GM12892 (cell line): ENCODE measurements at places on chromosomes 1 and 21.
A peak's percentile ranks its signal among the peaks of the same experiment; 100 is the strongest.

- DNase-seq = no peak
These were observed 24.3 kb upstream of the TRIM17 start for GRCh38 chr1:228440761-228441500.

DNA sequence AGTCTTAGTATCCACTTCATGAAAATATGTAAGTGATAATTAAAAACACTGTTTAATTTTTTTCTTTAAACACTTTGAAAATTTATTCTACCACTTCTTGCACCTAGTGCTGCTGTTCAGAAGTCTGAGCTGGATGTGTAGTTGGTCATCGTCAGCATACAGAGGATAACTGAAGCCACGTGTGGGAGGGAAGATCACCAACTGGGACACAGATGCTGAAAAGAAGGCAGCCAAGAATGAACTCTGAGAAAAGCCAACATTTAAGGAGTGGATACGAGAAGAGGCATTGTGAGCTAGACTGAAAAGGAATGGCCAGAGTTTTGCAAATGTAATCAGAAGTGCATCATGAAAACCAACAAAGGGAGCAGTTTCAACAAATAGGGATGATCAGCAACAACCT lies 24.6 kb upstream of the CLCA4 start:
- no peak for DNase-seq

DNA sequence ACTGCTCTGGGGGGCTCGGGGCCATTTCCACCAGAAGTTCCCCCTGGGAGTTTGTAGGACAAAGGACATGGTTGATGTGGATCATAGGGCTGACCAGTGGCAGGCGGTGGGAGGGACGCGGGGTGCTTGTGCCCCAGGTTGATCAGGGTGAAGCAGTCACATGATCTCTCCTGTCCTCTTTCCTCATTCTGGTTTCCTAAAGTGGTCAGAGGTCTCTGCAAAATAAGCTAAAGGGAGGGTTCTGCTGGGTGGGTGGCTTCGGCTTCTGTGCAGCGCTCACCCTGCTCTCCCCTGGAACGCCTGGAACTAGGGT lies 9.2 kb downstream of the PDXK start:
- DNase-seq = no peak

DNA sequence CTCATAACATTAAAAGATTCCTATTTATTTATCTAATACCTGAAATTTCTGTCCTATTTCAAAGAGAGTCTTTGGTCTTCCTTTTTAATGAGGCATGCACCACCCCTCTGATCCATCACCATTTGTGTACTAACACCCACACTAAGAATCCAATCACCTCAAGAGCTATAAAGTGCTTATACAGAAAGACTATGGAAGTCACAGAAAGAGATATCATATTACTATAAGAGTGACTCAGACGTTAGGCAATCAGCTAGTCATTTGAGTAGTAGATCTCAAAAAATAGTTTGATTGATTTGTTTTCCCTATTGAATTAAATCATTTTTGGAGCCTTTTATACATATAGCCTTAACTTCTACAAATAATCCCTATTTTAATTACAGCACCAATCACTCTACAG lies 46.1 kb downstream of the NME7 start:
- DNase-seq = no peak

DNA sequence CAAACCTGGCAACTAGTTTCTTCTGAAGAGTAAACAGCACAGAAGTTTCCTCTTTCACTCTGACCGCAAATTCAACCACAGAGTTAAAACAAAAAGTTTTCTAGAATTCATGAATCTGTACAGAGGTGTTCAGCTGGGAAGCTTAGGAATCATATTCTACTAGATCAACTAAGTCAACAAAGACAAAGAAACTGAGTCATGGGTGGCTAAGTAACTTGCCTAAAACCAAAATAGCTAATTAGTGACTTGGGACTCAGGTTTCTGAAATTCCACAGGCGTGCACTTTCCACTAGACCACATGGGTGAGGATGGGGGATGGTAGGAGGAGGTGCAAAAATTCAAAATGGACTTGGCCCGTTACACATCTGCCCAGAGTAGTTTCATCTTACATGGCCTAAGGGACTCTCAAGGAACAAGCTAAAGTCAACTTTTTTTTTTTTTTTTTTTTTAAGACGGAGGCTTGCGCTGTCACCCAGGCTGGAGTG lies 25.8 kb downstream of the PTPN14 start:
- no peak for DNase-seq

DNA sequence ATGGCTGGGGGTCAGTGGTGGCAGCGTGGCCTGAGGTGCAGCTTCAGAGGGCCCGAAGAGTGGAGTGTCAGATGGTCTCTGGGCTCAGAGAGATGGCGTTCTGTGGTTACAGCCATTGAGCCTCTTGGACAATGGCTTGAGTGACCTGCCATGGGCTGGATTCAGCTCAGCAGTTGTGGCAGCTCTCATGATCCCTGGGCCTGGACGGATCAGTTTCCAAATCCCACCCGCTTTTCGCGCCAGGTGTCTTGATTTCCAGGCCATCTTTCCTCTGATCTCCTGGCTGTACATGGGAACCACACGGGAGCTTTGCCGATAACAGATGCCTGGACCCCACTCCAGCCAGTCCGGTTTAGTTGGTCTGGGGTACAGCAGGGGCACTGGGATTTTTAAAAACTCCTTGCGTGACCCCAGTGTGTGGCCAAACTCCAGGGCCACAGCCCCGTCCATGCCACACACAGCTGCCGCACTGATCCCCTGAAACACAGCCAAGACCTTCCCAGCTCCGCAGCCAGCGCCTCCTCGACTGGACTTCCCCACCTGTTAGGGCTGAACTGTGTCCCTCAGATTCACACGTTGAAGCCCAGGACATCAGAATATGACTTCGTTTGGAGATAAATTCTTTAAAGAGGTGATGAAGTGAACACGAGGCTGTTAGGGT lies 67.9 kb downstream of the ATP5PO start:
- no peak for DNase-seq

- DNase-seq = no peak
These were observed 113.5 kb downstream of the OMA1 start for GRCh38 chr1:58432851-58433668.

- DNase-seq = no peak
These were observed 42.1 kb downstream of the CAMK2N1 start for GRCh38 chr1:20443703-20444586.

DNA sequence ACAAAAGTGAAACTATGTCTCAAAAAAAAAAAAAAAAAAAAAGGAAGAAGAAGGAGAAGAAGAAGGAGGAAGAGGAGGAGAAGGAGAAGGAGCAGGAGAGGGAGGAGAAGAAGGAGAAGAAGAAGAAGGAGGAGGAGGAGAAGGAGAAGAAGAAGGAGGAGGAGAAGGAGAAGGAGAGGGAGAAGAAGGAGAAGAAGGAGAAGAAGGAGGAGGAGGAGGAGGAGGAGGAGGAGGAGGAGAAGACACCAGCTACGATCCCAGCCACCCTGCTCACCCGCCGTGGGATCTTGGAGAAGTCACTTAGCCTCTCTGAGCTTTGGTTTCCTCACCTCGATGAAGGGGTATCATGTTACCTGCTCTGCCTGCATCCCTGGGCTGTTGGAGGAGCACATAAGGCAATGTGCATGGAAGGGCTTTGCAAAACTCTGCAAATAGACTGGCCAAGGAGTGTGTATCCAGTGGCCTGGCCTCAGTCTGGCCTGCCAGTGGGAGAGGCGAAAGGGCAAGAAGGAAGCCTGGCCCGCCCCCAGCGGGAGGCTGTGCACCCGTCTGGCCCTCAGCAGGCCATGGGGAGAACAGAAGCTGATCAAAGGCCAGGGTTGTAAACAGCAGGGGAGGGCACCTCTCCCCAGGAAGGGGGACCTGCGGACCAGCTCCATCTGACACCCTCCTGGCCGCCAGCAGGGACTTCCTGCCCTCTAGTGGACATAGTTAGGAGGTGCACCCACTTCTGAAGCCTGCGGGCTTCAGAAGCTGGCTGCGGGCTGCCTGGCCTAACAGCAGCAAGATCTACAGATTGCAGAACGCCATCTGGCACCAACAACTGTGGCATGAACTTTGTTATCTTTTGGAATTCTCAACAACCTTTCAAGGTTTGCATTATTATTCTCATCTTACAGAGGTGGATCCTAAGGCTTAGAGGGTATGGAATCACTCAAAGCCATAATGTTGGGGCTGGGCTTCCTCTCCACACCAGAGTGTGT lies 19.2 kb upstream of the CDK18 start:
- peak; percentile 92 for DNase-seq

DNA sequence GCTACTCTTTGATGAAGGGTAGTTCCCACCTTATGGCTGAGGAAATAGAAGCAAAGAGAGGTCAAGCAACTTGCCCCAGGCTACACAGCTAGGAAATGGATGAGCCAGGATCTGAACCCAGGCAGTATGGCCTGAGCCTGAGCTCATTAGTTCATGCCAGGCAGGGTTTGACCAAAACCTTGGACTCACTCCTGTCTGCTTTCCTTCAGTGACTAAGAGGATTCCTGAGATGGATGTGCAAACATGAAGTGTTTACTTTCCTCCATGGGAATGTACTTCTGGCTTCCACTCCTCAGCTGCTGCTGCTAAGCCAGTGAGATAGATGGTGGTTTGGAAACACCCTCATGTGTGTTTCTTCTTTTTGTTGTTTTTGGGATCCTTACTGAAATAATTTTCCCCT lies 35.1 kb upstream of the ERRFI1 start:
- no peak for DNase-seq

GRCh38 chr21:41730367-41730765 lies 36.5 kb downstream of the RIPK4 start:
- DNase-seq = no peak

DNA sequence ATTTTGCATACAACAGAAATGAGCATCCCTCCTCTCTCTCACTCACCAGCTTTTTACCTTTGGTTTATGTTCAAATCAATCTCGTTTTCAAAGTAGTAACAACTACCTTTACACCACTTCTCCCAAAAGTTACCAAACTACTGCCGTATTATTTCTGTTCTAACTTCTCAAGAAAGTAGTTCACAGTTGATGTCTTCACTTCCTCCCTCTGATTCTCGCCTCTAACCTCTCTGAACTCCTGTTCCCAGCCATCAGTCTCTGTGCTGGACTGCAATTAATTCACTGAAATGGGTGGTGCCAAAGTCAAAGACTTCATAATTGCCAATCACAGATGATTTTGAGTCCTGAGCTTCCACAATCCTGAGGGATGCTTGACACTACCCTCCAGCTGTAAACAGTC lies 54.0 kb downstream of the ZNF281 start:
- no peak for DNase-seq

DNA sequence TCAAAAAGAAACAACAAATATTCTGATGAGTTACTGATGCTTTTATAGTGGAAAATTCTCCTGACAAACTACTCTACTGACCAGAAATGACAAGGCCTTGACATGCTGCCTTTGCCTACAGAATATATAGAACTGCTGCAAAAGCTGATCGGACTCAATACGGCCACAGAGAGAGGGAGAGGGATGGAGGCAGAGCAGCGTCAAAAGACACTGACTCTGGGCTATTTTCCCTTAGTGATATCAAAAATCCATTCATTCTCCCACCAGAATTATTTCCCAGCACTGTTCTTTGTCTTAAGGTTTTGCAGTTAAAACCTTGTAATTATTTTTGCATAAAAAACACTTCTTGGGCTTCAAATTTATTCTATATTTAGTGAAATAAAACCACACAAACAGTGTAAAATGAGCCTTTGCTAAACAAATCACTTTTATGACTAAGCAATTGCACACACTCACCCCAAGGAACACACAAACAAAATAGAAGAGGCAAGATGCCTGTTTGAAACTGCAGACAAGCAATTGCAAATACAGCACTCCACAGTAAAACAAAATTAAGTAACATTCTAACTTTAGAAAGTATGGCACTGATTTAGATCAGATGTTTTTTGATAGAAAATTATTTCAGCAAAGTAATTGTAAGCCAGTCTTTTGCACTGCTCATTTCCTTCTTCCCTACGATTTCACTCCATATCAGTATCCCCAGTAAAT lies 1036.4 kb downstream of the ADGRL2 start:
- no peak for DNase-seq

DNA sequence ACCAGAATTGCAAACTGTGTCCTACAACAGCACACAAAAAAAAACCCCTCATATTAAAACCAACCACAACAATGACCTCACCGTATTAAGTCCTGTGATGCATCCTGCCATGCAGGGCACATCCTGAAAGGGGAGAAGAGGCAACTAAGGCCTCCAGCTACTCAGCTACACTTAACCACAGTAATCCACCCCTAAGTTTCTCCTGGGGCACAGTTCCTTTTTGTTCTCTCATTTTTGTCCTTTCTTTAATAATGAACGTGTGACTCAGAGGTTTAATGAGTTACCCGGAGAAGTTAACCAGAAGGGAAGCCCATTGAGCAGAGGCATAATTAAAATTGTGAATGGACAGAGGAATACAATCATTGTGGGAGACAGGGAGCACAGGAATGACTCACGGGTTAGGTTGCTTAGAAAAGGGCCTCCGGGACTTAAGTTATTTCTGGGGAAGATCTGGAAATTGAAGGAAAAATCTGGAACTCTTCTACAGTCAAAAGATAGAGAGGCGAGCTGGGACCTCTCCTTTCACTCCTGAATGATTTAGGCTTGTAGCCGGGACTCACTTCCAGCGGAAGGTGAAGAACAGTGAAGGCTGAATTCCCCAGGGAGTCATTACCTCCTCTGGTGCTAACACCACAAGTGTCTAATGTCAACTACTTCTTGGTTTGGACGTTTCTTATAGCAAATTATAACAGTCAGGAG lies 36.9 kb upstream of the HIVEP3 start:
- no peak for DNase-seq

DNA sequence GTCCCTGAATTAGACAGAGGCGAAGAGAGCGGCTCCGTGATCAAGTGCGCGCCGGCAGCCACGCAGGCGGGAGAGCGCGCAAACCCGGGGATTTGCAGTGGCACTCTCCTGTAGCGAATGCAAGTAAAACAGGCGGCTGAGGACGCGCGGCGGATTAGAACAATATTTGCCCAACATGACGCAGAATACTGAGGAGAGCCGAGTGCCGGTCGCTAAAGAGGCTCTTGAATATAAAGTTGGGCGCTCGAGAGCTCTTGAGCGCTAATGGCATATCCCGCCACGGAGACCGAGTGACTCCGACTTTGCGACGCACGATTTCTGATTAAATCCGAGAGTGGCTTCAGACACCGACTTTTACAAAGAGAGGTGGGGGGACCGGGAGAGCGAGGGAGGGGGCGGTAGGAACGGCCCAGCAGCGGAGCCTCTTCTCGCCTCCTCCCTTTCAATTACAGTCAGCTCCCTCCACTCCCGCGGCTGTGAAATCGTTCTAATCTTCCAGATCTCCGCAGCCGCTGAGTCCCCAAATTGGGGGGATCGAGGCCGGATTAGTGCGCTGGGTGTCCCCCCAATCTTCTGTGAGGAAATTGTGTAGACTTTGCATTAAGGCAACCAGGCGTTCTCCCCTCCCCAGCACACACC lies 2.3 kb downstream of the PAX7 start:
- DNase-seq = no peak

DNA sequence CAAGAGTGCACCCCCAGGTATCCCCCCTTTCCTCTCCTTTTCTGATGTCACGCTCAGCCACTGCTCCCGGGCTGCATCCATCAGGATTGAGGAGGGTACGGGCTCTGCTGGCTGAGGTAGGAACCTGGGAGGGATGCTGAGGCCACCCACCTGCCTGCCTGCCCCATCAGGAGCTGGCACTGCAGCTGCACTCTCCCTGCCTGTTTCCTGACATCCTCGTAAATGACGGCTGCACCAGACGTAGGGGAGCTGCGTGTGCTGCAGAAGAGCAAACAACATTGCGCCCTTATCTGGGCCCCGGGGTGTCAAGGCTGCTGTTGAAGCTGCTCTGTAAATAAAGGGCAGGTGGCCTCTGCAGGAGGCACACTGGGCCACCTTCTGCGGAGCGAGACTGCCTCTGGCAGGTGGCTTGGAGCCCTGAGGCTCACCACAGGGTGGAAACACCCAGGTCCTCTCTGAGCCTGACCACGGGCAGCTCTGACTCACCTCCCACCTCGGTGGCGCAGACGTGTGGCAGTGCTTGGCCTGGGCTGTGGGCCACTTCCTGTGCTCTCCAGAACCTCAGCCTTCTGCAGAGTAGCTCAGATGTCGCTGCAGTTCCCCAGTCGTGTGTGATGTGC lies 30.9 kb downstream of the SNAP47 start:
- DNase-seq = no peak
